ENCODE measurements at places on chromosomes 5 and 9.

DNA sequence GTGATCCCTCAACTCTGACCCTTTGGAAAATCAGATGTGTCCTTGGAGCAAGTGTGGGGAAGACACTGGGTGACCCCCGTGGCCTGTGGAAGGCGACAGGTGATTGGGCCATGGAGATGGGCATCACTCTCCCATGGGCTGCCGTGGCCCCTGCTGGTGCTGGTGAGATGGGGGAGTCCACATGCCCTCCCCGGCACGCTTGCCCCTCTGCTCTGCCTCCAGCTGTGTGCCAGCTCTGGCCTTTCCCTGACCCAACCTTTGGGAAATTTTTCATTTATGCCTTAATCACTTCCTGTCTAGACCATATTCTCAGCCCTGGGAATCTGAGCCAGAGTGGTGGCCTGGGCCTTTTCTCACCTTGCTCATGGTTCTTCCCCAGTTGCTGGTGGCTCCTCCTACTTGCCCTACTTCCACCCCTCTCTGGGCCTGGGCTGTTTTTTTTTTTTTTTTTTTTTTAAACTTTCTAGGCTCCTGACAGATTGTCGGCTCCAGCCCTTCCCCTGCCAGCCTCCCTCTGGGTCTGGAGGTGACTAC lies 56.6 kb downstream of the RGS3 start:
- DNase-seq: no peak

- no peak for DNase-seq
Observed at GRCh38 chr9:130196643-130197042, 24.4 kb downstream of the NCS1 start.

DNA sequence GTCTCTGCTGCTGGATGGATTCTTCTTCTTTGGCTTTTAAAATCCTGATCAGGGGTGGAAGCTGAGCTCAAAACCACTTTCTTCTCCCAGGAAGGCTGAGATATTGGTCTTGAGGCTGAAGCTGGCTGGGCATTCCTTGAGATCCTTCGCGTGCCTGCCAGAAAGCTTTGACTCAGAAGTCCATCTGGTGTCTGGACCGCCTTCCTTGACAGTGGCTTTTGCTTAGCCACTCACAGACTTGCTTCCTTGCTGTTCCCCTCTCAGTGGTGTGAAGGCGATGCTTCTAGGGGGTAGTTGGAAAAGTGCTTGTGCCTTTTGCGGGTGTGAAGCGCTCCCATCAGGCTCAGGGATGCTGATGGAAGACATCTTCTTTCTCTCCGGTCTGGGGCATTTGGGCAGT lies 45.9 kb downstream of the RGS3 start:
- DNase-seq: no peak

DNA sequence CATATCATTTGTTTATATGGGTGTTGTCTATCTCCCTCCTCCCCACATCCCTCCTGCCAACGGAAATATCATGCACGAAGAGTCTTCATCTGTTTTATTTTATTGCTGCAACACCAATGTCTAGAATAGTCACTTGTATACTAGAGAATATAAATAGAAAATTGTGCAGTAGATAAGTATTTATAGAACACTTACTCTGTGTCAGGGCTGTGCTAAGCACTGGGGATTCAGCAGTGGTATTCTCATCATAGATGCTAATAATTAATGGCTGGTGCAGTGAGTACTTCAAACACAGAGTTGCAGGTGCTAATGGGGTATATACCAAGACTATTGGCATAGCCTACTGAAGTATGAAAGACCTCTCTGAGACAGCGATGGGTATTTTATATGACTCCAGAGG lies 353.5 kb upstream of the CDH6 start:
- no peak for DNase-seq

- DNase-seq: no peak
Observed at GRCh38 chr9:37936965-37937364, 33.0 kb upstream of the SLC25A51 start.

GRCh38 chr5:102453716-102454115 lies 45.1 kb downstream of the SLCO6A1 start:
- no peak for DNase-seq

DNA sequence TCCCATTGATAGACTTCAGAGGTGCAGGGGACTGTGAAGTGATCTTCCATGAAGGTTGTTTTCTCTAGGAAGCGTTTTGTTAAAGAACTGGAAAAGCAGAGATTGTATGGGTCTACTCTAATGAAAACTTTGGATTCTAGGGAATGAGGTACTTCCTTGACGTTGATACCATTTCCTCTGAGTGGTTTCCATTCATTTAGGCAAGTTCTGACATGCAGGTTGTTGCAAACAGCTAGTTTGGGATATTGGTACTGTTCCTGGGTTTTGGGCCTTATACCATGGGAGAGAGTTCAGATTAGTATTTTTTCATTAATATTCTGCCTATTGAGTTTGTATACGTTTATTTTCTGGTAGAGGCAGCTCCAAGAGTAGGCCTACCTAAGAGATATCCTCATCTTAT lies 25.7 kb downstream of the SMARCA2 start:
- no peak for DNase-seq

DNA sequence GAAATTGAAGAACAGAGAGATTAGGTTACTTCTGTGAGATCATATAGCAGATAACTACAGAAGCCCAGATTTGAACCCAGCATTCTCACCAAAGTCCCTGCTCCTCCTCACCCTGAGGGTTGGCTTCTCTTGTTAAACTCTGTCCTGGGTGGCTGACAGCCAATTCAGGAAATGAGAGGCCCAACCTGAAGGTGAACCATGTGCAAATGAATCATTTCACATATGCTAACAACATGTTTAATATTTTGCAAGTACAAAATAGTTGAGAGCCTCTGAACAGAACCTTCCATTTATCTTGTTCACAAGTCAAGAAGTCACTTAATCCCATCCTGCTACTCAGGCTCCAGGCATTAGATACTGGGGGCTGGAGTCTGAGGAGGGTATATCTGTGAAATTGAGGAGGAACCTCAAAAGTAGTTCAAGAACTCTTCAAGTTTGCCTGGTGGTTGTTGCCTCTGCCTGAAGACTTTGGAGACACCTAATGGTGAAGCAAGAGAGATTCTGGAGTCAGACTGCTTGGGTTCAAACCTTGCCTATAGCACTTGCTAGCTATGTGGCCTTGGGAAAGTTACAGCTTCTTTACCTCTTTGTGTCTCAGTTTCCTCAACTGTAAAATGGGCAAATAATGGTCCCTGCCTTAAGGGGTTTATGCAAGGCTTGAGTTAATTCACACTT lies 564.0 kb downstream of the PSAT1 start:
- DNase-seq: no peak

All from stimulated activated CD4-positive, alpha-beta T cell treated with anti-CD3 and anti-CD28 coated beads, Interleukin-15, amount 100 ng/mL, for 1 hour (primary cell).